ENCODE measurements at places on chromosomes 11 and 22. TPM values are rescaled to one million over a fixed set of nuclear protein-coding genes. Genes with fewer than 3 reads are reported as not detected.

Gene MUC5AC
- 145 TPM for total RNA-seq

Gene MRGPRX3
- total RNA-seq = not detected

Gene SYTL2
- total RNA-seq = 10.6 TPM

Gene PANX2
- 2.0 TPM for total RNA-seq

Gene SAA1
- 23.9 TPM for total RNA-seq

Gene RAB36
- 2.1 TPM for total RNA-seq

Gene CHADL
- 0.73 TPM for total RNA-seq

GRCh38 chr22:24567668-24568067 lies 11.9 kb downstream of the SNRPD3 start:
- peaks cover 8% of the 10 kb centered on the region for H3K4me1 ChIP-seq
- H3K4me3 ChIP-seq = no peak overlapping the region
- peaks cover 37% of the 10 kb centered on the region for H3K36me3 ChIP-seq
- no peak for DNase-seq
- no peaks in the 10 kb centered on the region for H3K27me3 ChIP-seq

GRCh38 chr22:49240016-49240380 lies 587.7 kb downstream of the BRD1 start:
- no peaks in the 10 kb centered on the region for H3K36me3 ChIP-seq
- no peak overlapping the region for H3K27ac ChIP-seq
- H3K27me3 ChIP-seq = no peaks in the 10 kb centered on the region
- no peaks in the 10 kb centered on the region for H3K4me1 ChIP-seq

GRCh38 chr11:11532574-11532973 lies 89.2 kb downstream of the GALNT18 start:
- no peak overlapping the region for H3K27ac ChIP-seq
- H3K4me1 ChIP-seq = no peaks in the 10 kb centered on the region
- H3K4me3 ChIP-seq = no peak overlapping the region
- H3K36me3 ChIP-seq = no peaks in the 10 kb centered on the region
- no peak for DNase-seq

DNA sequence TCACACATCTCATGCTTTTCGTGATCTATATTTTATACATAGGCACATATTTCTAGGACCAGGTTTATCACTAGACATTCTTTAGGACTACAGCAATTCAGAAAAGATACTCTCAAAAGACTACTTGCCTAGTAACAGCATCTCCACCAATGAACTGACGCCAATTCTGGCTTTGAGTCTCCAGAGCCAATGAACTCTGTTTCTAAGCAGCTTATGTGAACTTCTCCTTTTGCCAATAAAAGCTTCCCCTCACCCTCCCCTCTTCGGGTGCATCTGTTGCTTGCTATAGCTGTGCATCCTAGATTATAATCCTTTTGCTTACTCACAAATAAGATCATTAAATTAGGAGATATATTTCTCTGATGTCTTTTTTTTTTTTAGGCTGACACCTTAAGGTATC lies 11.4 kb upstream of the ANKK1 start:
- no peak overlapping the region for H3K4me3 ChIP-seq
- H3K36me3 ChIP-seq = no peaks in the 10 kb centered on the region
- no peaks in the 10 kb centered on the region for H3K4me1 ChIP-seq
- H3K27ac ChIP-seq = no peak overlapping the region
- H3K27me3 ChIP-seq = no peaks in the 10 kb centered on the region

DNA sequence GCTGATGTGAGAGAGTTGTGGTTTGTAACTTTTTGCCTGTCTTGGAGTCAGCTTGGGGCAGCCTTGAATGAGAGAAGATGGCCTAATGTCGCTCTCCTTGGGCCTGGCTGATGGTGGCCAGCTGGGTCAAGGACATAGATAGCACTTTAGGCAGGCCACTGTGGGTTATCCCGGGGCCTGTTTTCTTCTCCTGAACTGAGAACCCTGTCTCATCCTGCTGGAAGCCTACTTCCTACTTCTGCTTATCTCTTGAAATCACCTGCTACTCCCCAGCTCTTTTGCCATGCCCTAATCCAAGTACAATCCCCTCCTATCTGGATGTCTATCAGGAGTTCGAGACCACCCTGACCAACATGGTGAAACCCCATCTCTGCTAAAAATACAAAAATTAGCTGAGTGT lies 49.5 kb downstream of the OSBP2 start:
- H3K4me3 ChIP-seq = no peak overlapping the region
- no peaks in the 10 kb centered on the region for H3K36me3 ChIP-seq
- H3K27me3 ChIP-seq = no peaks in the 10 kb centered on the region
- H3K4me1 ChIP-seq = no peaks in the 10 kb centered on the region

GRCh38 chr11:12362857-12363256 lies 14.5 kb upstream of the PARVA start:
- no peak overlapping the region for H3K4me3 ChIP-seq
- no peak for DNase-seq
- no peak overlapping the region for H3K27ac ChIP-seq
- H3K36me3 ChIP-seq = no peaks in the 10 kb centered on the region
- peaks cover 73% of the 10 kb centered on the region for H3K4me1 ChIP-seq

- H3K36me3 ChIP-seq = no peaks in the 10 kb centered on the region
- DNase-seq = no peak
- no peaks in the 10 kb centered on the region for H3K4me1 ChIP-seq
- H3K27ac ChIP-seq = no peak overlapping the region
- H3K4me3 ChIP-seq = no peak overlapping the region
These were observed 1.0 kb downstream of the SYT9 start for GRCh38 chr11:7252683-7253213.

DNA sequence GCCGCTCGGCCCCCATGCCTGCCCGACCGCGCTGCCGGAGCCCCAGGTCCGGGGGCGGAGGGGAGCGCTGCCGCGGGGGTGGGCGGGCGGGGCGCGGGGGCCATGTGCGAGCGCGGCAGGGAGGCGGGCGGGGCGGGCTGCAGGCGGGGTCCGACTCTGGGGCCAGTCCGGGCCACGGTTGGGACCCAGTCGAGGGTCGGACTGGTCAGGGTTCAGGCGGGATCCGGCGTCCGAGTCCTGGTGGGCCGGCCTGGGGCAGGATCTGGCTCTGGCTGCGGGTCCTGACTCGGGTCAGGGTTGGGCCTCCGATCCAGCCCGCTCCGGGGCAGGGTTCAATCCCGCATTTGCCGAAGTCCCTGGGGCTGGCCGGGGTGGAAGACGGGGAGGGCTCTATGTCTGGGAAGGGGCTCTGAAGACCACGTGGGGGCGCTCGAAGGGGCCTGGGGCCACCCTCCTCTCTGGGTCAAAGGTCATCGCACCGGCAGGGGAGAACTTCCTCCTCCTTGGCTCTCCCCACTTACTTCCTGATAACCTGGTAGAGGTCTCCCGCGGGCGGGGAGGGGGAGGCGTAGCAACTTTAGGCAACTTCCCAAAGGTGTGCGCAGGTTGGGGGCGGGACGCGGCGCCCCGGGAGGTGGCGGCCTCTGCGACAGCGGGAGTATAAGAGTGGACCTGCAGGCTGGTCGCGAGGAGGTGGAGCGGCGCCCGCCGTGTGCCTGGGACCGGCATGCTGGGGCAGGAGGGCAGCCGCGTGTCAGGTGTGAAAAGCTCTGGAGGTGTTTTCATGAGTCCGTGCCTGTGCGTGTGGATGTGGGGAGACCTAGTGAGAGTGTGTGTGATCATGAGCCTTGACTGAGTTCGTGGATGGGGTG lies 603 bp downstream of the ESRRA start:
- H3K27me3 ChIP-seq = peaks cover 2% of the 10 kb centered on the region
- H3K36me3 ChIP-seq = peaks cover 44% of the 10 kb centered on the region
- H3K4me3 ChIP-seq = peak overlapping the region; percentile 100
- H3K4me1 ChIP-seq = peaks cover 17% of the 10 kb centered on the region
- peak overlapping the region; percentile 92 for H3K27ac ChIP-seq

- H3K4me3 ChIP-seq = no peak overlapping the region
- peaks cover 93% of the 10 kb centered on the region for H3K27me3 ChIP-seq
- H3K36me3 ChIP-seq = no peaks in the 10 kb centered on the region
- H3K27ac ChIP-seq = no peak overlapping the region
These were observed 23.1 kb downstream of the MRGPRG start for GRCh38 chr11:3195251-3196160.

DNA sequence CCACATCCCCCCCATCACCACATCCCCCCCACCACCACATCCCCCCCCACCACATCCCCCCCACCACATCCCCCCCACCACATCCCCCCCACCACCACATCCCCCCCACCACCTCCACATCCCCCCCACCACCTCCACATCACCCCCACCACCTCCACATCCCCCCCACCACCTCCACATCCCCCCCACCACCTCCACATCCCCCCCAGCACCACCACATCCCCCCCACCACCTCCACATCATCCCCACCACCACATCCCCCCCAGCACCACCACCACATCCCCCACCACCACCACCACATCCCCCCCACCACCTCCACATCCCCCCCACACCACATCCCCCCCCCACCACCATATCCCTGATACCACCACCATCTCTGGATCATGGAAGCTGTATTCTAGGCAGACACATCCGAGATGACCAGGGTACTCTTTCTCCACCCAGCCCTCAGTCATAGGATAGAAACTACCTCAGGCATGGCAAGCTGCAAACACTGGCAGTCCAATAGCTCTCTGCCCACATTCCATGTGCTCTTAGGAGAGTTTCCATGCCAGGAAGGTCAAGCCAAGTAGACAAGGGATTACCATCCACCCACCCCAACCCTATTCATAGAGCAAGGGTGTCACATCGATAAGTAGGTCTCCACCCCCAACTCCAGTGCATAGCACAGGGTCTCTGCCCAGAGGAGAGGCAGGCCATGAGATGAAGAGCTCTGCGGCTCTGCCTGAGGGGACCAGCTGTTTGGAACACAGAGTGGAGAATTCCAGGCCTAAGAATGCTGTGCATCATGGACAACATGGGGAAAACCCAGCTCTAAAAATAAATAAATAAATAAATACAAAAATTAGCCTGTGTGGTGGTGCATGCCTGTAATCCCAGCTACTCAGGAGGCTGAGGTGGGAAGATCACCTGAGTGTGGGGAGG lies 33.0 kb upstream of the TEAD1 start:
- no peaks in the 10 kb centered on the region for H3K36me3 ChIP-seq
- no peaks in the 10 kb centered on the region for H3K4me1 ChIP-seq
- H3K27me3 ChIP-seq = no peaks in the 10 kb centered on the region
- no peak overlapping the region for H3K27ac ChIP-seq

DNA sequence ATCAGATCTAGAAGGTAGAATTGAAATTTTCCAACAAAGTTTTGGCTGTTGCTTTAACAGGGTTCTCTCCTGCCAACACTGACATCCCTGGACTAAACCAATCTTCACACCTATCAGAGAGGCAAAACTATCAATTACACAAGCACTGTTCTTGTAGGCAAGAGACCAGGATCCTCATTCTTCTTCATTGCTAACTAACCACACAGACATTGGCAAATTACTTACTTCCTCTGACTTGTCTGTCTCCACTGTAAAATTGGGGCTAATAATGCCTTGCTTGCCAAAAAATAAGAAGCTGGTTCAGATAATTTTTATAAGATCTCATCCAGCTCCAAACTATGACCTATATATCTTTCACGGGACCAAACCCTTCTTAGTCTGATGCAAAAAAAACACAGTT lies 93.8 kb upstream of the DDI1 start:
- H3K27ac ChIP-seq = no peak overlapping the region
- H3K36me3 ChIP-seq = no peaks in the 10 kb centered on the region
- no peaks in the 10 kb centered on the region for H3K27me3 ChIP-seq

DNA sequence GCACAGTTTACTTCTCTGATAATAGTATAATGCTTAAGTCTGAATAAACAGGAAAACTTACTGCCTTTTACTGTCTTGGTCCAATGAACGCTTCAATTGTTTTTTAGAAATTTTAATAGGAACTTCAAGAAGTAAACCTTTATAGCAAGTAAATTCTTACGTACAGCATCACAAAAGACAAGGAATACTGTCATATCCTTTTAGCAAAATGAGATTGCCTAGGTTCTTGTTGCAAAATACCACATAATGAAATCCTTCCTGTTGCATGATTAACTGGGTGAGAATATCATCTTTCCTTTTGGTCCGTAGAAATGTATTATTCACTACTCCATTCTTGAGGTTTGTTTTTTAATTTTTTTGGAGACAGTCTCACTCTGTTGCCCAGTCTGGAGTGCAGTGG lies 22.3 kb upstream of the HIKESHI start:
- H3K4me1 ChIP-seq = no peaks in the 10 kb centered on the region
- H3K36me3 ChIP-seq = peaks cover 17% of the 10 kb centered on the region
- H3K27me3 ChIP-seq = no peaks in the 10 kb centered on the region
- H3K27ac ChIP-seq = no peak overlapping the region
- H3K4me3 ChIP-seq = no peak overlapping the region

DNA sequence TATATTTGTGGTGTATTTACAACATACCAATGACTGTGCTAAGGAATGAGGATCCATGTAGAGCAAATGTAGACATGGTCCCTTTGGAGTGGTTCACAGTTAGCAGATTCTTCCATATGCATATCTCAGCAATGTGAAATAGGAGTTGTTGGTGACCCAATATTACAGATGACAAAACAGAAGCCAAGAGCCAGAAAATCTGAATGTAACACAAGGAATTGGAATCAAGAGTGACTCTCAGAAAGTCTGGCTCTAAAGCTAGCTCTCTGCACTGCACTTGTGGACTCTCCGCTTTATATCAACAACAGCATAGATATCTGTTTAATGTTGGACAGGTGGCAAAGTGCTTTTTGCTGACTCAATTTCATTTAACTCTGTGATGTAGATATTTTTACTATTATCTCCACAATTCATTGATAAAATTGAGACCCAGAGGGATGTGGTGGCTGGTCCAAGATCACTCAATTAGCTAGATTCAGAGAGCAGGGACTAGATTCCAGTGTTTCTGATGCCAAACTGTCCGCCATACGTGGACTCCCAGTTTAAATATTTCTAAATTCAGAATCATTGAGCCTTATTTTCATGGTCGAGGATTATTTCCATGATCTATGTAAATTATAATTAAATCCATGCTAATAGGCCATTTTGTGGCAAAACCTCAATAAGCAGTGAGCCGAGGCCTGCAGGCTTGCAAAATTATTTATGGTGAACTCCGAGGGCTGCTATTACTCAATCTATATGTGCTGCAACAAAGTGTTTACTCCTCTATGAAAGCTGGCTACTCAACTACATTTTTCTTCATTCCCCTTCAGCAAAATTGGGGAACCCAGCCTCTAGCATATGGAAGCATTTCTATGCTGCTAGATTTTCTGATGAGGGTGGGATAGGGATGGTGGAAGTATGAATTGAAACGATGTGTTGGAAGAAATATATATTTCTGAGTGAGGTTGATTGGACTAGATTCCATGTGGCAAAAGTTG lies 21.1 kb upstream of the TENM4 start:
- H3K27ac ChIP-seq = no peak overlapping the region
- H3K27me3 ChIP-seq = no peaks in the 10 kb centered on the region
- DNase-seq = no peak
- H3K4me3 ChIP-seq = no peak overlapping the region
- no peaks in the 10 kb centered on the region for H3K36me3 ChIP-seq

- no peaks in the 10 kb centered on the region for H3K36me3 ChIP-seq
- H3K4me1 ChIP-seq = peaks cover 9% of the 10 kb centered on the region
- DNase-seq = peak; percentile 72
- no peak overlapping the region for H3K27ac ChIP-seq
- no peak overlapping the region for H3K4me3 ChIP-seq
- H3K27me3 ChIP-seq = no peaks in the 10 kb centered on the region
These were observed 44.5 kb downstream of the FEZ1 start for GRCh38 chr11:125451400-125452124.

GRCh38 chr22:24758164-24758799 lies 16.2 kb downstream of the PIWIL3 start:
- no peak overlapping the region for H3K4me3 ChIP-seq
- H3K4me1 ChIP-seq = no peaks in the 10 kb centered on the region
- no peaks in the 10 kb centered on the region for H3K36me3 ChIP-seq
